ENCODE measurements at places on chromosomes 1 and 21.

- DNase-seq = no peak
These were observed 97.1 kb downstream of the DIRAS3 start for GRCh38 chr1:67953301-67953700.

DNA sequence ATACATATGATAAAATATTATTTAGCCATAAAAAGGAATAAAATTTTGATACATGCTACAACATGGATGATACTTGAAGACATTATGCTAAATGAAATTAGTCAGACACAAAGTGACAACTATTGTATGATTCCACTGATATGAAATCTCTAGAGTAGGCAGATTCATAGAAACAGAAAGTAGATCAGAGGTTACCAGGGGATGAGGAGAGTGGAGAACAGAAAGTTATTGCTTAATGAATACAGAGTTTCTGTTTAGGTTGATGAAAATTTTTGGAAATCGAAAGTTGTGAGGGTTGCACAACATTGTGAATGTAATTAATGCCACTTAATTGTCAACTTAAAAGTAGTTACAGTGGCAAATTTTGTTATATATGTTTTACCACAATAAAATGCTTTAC is 315.7 kb upstream of the USP25 start:
- DNase-seq = no peak

- DNase-seq = no peak
These were observed 22.6 kb downstream of the RNU1-3 start for GRCh38 chr1:16644193-16644481.

DNA sequence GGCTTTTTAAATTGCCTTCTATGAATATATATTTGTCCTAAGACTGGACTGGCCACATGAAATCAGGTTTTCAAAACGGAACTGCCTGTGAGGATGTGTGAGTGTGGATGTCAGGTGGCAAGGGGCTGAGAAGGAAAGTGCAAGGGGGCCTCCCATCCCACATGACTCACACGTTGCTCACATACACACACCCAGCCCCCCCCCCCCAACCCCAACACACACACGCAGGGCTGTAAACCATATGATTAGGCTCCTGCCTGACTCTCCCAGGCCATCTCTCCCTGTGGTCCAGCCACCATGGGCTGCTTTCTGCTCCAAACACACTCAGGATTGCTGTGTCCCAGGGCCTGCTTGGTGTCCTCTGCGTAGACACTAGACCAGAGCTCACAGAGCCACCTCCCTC is 22.4 kb downstream of the DEGS1 start:
- peak; percentile 39 for DNase-seq

DNA sequence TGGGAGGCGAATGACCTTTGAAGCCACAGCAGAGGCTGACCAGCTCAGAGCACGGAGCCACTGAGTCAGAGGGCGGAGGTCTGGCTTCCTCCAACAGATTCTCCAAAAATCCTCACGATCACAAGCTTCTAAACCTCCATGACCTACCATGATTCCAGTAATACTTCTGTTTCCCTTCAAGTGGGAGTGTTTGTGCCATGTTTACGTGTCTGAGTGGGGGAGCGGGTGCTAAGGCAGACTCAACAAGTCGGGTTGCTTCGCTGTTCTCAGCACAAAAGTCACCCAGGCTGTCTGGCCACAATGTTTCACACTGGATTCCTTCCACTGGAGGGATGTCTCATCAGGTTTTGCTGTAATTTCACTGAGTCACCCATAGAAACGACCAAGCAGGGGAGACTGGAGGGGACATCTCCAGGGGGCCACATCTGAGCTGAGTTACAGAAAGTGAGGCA is 86.2 kb downstream of the SLC66A1 start:
- DNase-seq = no peak
